Fibroblast of skin of scalp (primary cell): ENCODE measurements at places on chromosomes 6 and 20.

GRCh38 chr20:9397928-9398327 is 116.5 kb upstream of the LAMP5 start:
- DNase-seq, result no peak

GRCh38 chr20:44083220-44083933 is 103.6 kb downstream of the JPH2 start:
- peak; percentile 49 for DNase-seq

DNA sequence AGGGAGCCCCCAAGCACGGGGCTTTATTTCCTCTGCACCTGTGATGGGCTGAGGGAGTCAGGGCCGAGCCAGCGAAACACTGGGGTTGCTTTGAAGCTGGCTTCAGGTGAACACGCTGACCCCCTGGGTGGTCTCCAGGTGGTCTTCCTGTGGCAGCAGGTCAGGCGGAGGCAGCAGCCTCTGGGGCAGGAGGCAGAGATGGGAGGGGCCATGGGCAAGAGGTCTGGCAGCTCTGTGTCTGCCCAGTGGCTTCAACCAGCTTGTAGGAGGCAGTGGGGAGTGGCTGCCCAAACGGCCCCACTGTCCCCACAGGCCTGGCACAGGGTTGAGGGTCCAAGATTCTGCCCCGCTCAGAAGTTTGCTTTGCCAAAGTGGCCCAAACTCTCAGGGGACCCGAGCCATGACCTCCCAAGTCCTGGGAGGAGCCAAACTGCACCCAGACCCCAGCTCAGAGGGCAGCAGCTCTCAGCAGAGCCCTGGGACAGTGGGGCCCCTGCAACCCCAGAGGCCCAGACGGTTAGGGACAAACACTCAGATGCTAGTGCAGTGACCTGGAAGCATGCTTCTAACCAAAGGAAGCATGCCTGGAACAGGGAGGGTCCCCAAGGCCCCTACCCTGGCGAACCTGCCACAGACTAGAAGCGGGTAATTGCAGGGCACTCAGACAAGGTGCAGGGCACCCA is 15.3 kb downstream of the NTSR1 start:
- no peak for DNase-seq

GRCh38 chr6:33344701-33345697 is 27.5 kb upstream of the ZBTB22 start:
- DNase-seq, result peak; percentile 67

DNA sequence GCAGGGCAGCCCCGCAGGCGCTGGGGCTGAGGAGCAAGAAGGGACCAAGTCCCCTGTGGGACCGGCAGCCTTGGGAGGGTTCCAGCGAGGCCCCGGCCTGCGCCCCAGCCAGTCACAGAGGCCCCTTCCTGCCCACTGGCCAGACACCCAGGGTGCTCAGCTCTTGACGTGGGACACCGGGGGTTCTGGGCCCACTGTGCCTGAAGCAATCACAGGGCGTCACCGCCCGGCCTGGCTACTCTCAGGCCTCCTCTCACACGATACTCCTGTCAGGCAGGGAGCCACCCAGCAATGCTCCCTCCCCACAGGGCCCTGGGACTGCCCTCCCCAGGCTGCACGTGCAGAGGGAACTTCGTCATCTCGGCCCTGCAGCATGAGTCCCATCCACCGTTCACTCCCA is 14.5 kb downstream of the TAF4 start:
- DNase-seq, result no peak

GRCh38 chr6:17986656-17987446 is 584 bp downstream of the KIF13A start:
- DNase-seq, result peak; percentile 46

DNA sequence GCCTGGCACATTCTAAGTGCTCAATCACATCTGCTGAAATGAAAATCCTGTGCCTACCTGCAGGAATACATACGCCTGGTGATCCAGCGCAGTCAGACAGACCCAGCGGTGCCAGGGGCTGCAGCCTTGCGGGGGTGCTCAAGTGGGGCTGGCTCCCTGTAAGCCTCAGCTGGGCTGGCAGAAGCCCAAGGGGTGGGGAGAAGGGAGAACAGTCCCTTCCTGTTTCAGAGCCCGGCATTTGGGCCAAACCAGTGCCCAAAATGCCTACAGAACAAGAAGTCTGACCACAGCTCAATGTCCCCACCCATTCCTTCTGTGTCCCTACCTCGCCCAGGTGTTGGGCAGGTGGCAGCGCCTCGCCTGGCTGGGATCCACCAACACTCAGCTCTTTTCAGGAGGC is 22.6 kb downstream of the KCNK15 start:
- DNase-seq, result no peak

GRCh38 chr6:10248378-10248843 is 166.5 kb downstream of the TFAP2A start:
- peak; percentile 77 for DNase-seq

DNA sequence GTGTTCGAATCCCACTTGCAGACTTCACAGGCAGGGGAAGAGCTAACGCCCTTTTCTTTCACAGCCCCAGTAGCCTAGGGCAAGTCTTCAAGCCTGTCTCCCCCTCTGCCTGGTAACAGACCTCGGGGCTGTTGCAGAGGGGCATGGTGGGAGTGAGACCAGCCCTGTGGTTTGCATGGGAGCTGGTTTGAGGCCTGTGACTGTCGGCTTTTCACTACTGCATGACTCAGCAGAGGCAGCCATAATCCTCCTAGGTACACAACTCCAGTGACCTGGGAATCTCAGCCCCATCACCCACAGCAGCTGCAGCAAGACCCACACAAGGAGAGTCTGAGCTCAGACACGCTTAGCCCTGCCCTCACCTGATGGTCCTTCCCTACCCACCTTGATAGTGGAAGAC is 55.3 kb upstream of the POPDC3 start:
- no peak for DNase-seq

GRCh38 chr20:46550461-46550860 is at the start of gene OCSTAMP:
TSS of gene OCSTAMP (minus strand) at chr20:46550654. CDS start at chr20:46550560, 94 bp downstream.
- DNase-seq, result no peak

- DNase-seq, result no peak
These were observed 253.4 kb downstream of the PHACTR1 start for GRCh38 chr6:12969966-12970365.

DNA sequence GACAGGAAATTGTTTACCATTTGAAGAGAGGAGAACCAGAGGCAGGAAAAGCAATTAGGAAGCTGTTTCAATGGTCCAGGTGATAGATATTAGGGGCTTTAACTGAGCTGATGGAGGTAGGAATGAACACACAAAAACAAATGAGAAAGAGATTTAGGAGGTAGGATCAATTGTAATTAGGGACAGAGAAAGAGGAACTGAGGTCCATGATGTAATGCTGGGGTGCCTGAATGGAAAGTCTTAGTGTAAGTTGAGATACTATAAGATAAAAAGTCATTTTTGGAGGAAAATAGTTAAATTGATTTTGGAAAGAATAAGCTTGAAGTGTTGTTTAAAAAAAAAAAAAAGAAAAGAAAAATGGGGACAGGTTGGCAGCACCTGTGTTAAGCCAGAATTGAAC is 58.5 kb upstream of the B3GAT2 start:
- no peak for DNase-seq

GRCh38 chr6:63121166-63121565 is 90.1 kb upstream of the FKBP1C start:
- DNase-seq, result no peak

DNA sequence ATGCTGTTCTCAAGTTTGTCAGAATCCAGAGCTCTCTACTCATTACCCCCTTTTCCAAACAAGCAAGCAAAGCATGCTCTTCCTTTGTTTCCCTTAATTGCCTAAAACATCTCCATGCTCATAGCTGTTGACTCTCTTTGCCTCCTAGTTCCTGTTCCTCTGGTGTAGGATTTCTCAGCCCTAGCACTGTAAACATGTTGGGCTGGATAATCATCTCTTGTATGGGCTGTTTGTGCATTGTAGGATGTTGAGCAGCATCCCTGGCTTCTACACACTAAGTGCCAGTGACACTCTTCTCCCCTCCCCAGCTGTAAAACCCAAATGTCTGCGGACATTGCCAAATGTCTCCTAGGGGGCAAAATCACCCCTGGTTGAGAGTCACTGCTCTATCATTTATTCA is 14.0 kb downstream of the PPARD start:
- no peak for DNase-seq

GRCh38 chr6:77786935-77787629 is 134.2 kb downstream of the MEI4 start:
- no peak for DNase-seq

DNA sequence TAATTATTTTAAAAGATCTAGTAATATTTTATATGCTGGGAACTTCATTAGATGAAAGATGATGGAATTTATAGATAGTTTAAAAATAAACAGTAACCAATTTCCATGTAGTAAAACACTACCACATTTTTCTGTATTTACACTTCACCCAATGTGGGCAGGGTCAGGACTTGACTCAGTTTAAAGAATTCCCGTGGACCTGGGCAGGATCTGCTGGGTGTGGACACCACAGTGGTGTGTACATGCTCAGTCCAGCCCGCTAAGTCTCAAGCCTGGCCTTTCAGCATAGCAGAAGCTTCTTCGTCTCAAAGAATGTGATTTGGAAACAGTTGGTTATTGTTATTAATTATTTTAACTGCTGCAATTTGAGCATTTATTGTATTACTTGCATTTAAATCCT is 364.2 kb downstream of the SYNE1 start:
- peak; percentile 22 for DNase-seq
